ENCODE measurements at places on chromosomes 11 and 22. TPM values are rescaled to one million over a fixed set of nuclear protein-coding genes. Genes with fewer than 3 reads are reported as not detected.

- DNase-seq = no peak
These were observed 12.8 kb downstream of the NFAM1 start for GRCh38 chr22:42419243-42419881.

GRCh38 chr22:45977003-45977411, at the start of gene WNT7B:
TSS of gene WNT7B (minus strand) at chr22:45977162. CDS start at chr22:45976754, 408 bp downstream.
- no peak for DNase-seq

FOSL1 gene
- total RNA-seq = 223 TPM

OR5D16 gene
- total RNA-seq = not detected

DNA sequence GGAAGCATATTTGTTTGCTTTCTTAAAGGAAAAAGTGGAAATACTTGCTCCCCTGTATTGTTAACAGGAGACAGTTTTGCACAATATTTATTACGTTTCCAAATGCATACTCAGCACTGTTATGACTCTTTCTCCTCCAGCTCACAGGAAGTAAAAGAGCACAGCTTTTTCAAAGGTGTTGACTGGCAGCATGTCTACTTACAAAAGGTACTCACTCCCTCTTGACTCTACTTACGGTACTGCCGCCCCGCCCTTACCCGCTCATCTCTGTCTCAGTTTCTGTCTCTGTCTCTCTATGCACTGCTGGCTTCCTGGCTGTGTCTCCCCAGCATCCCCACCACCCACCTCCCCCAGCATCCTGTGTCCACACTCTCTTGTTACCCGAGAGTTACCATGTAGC, 32.2 kb upstream of the MYO18B start:
- DNase-seq = no peak

DNA sequence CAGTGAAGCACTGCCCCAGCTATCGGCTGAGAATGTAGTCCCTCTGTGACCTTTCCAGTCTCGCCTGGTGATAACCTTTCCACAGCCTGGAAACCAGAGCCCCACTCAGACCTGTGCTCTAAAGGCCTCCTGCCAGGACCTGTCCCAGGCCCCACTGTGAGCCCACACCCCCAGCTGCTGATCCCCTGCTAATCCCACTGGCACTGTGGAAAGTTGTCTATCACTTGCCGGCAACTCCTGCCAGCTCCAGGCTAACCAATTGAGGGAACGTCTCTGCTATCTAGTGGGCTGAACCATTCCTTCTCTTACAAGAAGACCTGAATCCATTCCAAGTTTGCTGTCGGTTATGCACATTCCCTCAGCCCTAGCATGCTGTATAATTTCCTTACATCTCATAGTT, 328.2 kb downstream of the FAM181B start:
- DNase-seq = no peak

GGT5 gene
- 47.7 TPM for total RNA-seq

DNA sequence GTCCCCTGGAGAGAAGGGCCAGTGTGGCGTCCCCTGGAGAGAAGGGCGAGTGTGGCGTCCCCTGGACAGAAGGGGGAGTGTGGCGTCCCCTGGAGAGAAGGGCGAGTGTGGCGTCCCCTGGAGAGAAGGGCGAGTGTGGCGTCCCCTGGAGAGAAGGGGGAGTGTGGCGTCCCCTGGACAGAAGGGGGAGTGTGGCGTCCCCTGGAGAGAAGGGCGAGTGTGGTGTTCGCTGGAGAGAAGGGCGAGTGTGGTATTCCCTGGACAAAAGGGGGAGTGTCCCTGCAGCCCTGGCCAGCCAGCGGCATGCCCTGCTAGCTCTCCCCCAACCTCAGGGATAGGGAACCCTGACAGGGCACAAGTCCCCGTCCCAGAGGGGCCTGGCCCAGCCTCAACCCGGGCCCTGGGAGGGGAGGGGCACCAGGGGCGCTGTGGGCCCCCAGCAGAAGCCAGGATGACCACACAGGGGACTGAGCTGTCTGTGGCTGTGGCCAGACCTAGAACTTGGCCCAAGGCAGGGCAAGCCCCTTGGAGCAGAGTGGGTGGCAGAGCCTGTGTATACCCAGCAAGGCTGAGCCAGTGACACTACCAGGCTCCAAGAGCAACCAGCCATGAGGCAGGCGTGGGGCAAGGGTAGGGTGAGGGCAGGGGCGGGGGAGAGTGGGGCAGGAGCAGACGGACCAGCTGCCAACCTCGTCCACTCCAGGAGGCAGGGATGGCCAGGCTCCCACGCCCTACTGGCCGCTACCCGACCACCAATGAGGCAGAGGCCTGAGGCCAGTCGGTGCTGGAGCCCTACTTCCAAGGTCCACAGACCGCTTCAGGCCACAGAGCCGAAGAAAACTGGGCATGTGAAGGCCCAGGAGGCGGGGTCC, 4.2 kb downstream of the HRAS start:
- no peak for DNase-seq

DNA sequence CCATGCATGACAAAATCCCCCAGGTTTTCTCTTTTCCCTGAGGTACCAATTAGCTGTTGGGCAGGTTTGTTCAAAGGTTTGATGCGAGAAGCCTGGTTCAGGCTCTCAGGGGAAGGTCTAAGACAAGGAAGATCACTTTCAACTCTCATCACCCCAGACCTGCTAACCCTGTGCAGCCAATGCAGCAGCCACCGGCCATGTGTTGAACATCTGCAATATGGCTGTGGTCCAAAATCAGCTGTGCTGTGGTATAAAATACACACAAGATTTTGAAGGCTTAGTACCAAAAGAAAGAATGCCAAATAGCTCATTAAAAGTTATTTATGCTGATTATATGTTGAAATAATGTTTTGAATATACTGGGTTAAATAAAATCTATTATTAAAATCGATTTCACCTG, 58.5 kb downstream of the SMCO4 start:
- no peak for DNase-seq
